ENCODE measurements at places on chromosomes 4 and X.

GRCh38 chrX:46333550-46333949 is 211.7 kb downstream of the ZNF674 start:
- DNase-seq: no peak

DNA sequence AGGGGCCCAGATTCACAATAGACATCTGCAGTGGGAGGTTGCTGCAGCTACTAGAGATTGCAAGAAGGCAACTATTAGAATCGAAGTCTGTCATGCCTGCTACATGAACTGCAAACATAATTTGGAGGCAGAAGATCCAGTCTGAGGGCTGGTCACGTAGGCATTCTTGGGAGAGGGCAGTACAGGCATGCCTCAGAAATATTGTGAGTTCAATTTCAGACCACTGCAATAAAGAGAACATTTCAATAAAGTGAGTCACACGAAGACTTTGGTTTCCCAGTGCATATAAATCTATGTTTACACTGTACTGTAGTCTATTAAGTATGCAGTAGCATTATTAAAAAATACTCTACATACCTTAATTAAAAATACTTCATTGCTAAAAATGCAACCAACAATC is 585.8 kb upstream of the FAT1 start:
- no peak for DNase-seq

GRCh38 chr4:143133977-143134376 is 50.7 kb upstream of the USP38 start:
- DNase-seq: no peak

- no peak for DNase-seq
These were observed 109.8 kb upstream of the PCDH7 start for GRCh38 chr4:30610361-30610760.

GRCh38 chr4:149347139-149347538 is 468.5 kb downstream of the IQCM start:
- no peak for DNase-seq

DNA sequence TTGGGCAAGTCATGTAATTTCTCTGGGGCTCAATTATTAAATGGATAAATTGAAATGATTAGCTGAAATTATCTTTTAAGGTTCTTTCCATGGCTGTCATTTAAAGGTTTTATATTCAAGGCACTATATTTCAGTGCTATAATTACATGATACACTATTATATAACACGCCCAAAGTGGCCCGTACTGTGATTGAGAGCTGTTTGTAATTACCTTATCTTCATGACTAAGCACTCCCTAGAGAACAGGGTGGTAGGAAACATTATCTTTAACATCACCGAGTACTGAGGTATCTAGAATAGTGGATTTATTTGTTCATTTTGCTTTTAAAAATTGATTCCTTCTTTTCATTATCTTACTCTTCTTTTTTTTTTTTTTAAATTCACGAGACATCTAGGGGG is 79.0 kb downstream of the DIAPH2 start:
- DNase-seq: no peak

DNA sequence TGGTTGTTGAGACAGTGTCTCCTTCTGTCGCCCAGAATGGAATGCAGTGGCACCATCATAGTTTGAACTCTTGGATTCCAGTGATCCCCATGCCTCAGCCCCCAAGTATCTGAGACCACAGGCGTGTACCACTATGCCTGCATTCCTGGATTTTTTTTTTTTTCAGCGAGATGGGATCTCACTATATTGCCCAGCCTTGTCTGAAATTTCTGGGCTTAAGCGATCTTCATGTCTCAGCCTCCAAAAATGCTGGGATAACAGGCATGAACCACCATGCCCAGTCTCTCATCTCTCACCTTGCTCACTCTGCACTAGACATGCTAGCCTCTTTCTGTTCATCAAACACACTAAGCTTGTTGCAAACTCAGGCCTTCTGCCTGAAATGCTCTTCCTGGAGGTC is 104.1 kb downstream of the UBE2K start:
- no peak for DNase-seq
